ENCODE measurements at places on chromosomes 3 and 15.

DNA sequence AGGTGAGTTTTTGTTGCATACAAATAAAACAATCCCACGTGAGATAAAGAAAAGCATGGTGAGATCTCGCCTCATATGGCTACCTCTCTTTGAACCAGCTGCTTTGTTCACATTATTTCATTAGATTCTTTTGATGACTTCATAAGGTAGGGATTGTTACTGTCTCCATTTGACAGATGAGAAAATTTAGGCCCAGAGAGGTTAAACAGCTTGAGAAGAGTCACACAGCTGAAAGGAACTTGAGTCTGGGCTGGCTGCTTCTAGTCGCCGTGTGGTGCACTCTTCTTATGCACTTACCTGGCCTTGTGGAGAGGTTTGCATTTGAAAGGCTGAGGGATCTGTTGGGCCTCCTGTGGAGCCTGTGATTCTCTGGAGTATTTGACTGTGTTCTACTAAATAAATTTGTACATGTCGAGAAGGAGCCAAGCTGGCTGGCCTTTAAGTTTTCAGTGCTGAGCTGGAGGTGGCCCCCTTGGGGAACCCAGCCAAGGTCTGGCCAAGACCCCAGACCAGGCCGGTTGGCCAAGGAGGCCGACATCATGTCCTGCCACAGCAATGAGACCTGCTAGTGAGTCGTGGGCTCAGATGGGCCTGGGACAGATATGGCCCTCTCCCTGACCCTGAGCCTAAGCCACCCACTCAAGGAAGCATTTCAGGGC, 125.1 kb downstream of the SMAD6 start:
- no peak for DNase-seq

GRCh38 chr3:90091549-90091948, 984.1 kb downstream of the EPHA3 start:
- peak; percentile 92 for DNase-seq

DNA sequence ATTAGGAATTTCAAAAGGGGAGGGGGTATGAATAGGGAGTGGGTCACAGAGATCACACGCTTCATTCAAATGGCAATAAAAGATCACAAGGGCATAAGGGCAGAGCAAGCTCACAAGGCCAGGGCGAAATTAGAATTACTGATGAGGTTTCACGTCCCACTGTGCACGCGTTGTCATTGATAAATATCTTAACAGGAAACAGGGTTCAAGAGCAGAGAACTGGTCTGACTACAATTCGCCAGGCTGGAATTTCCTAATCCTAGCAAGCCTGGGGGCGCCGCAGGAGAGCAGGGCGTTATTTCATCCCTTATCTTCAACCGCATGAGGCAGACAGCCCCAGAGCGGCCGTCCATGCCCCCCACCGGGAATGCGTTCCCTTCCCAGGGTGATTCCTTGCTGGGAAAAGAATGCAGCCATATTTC, 18.1 kb upstream of the SMCO1 start:
- DNase-seq = no peak

DNA sequence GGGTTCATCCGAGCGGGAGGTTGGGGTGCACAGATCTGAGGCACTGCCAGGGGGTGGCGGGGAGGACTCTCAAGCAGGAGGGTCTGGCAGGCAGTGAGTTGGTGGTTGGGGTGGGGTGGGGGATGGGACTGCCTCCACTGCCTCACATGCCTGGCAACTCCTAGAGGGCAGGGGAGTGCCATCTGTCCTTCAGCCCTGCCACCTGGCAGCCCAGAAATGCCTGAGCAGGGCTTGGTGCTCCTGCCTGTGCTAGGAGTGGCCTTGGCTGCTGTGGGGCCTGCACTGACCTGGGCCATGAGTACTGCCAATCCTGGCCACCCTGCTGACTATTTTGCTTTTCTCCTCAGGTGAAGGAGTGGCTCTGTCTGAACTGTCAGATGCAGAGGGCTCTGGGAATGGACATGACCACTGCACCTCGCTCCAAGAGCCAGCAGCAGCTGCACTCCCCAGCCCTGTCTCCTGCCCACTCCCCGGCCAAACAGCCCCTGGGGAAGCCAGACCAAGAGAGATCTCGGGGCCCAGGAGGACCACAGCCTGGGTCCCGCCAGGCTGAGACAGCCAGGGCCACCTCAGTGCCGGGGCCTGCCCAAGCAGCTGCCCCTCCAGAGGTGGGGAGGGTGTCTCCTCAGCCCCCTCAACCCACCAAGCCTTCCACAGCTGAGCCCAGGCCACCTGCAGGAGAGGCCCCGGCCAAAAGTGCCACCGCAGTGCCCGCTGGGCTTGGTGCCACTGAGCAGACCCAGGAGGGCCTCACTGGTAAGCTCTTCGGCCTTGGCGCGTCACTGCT, 32.0 kb upstream of the APEH start:
- DNase-seq = no peak

- peak; percentile 90 for DNase-seq
These were observed 85.7 kb upstream of the MYZAP start for GRCh38 chr15:57505949-57506391.

DNA sequence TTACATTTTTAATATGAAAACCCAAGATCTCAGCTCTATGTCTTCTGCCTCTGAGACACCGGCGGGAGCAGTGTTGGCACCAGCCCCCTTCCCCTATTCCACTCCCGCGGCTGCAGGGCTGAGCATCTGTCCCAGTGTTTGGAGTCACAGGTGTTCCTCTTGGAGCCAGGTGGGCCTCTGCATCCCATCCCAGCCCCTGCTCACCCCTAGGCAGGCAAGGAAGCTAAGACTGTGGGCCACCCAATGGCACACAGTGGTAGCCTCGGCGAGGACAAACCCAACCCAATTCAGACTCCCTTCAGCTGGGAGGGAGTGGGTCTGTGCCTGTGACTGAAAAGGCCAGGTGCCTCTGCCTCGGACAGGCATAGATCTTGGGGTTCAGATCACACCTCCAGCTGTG, 3.1 kb downstream of the CHST13 start:
- no peak for DNase-seq

DNA sequence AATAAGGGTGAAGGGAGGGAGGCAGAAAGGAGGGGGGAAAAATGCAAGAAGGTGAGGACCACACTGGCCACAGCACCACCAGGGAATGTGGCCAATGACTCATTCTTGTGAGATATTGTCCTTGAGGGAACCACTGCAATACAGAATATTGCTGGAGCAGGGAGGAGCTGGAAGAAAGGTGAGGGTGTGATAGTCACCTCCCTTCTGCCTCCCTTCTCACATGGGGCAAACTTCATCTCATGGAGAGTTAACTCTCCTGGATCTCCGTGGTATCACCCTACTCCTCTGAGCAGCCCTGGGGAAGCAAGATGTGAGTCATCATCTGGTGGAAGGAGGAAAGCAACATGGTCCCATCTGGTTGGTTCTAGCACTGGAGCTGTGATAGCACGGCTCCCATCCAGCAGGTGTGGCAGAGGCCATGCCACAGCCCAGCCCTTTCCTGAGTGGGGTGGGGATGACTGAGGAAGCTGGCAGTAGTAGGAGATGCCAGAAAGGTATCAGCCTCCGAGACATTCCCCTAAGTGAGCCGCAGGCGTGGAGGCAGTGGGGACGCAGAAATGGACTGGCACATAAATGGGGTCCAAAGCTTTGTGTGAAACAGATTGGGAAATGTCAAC, 115.9 kb upstream of the LPP start:
- peak; percentile 26 for DNase-seq

DNA sequence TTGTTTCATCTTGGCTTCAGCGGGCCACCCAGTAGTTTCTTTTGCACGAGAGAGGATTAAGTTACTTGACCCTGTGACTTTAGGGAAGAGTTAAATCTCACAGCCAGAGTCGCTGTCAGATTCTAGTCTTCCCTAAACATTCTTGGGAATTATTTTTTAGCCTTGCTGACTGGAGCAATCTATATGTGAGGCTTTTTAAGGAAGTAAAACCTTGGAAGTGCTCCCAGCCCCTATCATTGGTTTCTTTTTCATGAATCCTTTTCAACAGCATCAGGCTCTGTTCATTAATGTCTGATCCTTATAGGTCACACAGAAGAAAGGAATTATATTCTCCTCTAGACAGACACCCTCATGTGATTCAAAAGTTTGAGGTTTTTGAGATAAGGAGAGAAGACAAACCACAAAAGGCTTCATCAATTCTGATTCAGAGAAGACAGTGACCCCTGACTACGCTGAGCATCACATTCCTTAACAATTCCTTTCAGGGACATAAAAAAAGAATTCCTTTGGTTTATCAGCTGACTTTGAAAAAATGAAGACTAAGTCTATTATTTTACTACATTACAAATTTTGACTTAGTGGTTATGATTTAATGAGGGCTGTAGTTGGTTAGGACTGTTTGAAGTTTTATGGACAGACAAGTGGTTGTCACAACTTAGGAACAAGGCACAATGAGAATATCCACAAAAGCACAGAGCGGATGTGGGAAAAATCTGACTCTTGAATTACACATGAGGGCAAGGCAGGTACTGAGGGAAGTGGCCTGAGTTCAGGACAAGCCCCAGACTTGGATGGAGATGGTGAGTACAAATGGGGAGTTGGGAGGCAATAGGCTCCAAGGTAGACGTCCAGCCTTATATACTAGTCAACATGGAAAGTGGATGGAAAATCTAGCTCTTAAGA, 171.1 kb upstream of the STT3B start:
- peak; percentile 78 for DNase-seq

GRCh38 chr3:126983653-126984390, 907 bp downstream of the PLXNA1 start:
- DNase-seq = peak; percentile 36

GRCh38 chr3:194766845-194767244, 81.2 kb downstream of the FAM43A start:
- no peak for DNase-seq

- DNase-seq = peak; percentile 25
These were observed 7.1 kb downstream of the TJP1 start for GRCh38 chr15:29815000-29815710.

DNA sequence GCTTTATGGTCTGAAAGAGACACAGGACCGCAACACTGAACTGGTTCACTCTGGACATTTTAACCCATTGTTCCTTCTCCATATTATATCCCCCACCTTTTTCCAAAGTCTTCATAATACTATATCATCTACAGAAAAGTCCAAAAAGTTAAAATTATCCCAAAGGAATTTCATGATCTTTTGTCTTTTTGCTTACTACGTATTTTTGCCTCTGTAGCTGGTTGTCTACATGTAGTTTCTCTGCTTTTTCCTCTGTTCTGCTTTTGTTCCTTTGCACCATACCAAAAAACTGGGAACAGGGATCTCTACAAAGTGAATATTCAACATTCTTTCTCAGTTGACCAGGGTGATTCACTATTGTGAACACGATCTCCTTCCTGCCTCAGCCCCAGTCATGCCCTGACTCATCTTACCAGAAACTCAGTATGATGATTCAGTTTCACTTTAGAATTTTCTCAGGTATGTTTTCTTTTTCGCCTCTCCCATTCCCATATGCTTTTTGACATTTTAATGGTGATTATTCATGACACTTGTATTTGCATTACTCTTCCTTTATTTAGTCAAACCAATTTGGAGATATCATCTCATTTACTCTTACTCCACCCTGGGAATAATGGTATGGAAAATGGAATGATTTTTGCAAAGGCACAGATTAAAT, 14.5 kb downstream of the EMC4 start:
- peak; percentile 92 for DNase-seq

DNA sequence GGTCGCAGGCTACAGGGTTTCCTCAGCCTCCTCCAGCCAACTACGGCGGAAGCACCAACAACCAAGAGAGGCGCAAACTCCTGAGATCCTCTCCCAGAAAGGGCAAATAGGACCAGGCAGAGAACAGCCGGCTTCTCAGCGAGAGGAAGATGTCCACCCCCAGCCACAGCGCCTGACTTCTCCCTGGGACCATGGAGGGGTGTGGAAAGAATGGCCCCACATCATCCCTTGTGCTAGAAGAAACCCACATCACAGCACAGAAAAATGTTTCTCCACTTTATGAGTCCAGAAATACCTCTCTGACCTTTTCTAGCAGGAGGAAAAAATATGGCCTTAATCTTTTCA, 105.7 kb downstream of the XXYLT1 start:
- no peak for DNase-seq

GRCh38 chr3:120764206-120764605, 21.7 kb downstream of the GTF2E1 start:
- DNase-seq = no peak

GRCh38 chr3:30076899-30077298, 529.5 kb upstream of the TGFBR2 start:
- no peak for DNase-seq

DNA sequence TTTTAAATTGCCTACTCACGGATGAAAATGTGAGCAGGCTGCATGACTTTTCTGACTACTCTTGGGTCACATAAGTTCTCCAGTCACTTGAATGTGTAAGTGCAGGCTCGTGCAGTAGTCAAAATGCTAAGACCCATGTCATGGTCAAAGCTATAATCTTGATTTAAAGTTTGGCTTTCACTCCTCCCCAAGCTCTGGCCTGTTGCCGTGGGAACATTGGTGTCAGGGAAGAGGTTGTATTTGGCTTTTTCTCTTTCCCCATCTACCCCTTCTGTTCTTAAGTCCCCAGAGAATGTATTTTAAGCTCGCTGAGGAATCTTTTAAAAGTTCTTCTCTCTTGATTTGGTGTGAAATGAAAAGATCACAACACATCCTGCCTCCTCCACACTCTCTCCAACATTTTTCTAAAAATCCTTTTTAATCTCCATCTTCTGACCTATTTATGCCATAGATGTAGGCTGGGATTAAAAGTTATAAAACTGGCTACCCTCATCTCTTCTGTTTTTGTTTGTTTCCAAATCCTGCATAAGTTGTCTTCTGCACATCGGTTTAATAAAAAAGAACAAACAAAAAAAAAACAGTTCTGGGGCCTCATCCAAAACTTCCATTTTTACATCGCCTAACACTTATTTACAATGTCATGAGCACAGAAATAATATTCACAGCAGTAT, 61.4 kb upstream of the ADAMTSL3 start:
- no peak for DNase-seq

- peak; percentile 67 for DNase-seq
These were observed 14.8 kb downstream of the ARNT2 start for GRCh38 chr15:80418892-80419537.

DNA sequence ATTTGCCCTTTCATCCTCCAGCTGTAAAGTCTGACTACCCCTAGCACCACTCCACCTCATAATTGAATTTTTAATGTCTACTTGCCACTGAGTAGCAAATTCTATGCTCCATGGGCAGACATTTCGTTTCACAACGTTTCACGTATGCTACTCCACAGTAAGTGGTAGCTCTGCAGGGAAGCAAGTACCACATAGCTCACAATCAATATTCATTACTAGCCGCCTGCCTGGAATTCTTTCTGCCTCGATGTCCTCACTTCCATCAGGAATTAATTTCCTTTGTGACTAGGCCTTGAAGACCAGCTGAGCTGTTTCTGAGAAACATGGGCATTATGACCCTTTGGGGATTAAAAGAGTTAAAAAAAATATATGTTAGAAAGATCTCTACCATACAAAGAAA, 15.3 kb downstream of the NPTN start:
- DNase-seq = no peak

DNA sequence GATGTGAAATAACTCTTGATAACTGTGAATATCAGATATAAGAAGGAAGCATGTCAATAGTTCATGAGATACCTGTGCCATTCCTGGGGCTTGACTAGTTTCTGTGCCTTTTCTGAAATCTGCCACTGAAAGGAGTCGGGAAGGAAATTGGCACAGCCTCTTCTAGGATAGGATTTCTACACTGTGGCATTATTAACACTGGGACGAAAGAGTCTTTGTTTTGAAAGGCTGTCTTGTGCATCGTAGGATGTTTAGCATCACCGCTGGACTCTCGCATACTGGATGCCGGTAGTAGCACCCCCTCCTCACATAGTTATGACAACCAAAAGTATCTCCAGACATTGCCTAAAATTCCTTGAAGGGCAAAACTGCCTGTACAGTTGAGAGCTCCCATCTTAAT, 77.9 kb upstream of the SAMMSON start:
- DNase-seq = no peak

GRCh38 chr3:48543271-48543866, 13.2 kb downstream of the PFKFB4 start:
- peak; percentile 17 for DNase-seq

GRCh38 chr3:195899701-195900435, 8.5 kb downstream of the TNK2 start:
- DNase-seq = no peak
